ENCODE measurements at places on chromosomes 13 and 19. TPM values are rescaled to one million over a fixed set of nuclear protein-coding genes. Genes with fewer than 3 reads are reported as not detected.

GRCh38 chr19:1364070-1364704, 19.5 kb upstream of the NDUFS7 start:
- no peak for DNase-seq

Gene CYP4F11
- 0.82 TPM for total RNA-seq

DNA sequence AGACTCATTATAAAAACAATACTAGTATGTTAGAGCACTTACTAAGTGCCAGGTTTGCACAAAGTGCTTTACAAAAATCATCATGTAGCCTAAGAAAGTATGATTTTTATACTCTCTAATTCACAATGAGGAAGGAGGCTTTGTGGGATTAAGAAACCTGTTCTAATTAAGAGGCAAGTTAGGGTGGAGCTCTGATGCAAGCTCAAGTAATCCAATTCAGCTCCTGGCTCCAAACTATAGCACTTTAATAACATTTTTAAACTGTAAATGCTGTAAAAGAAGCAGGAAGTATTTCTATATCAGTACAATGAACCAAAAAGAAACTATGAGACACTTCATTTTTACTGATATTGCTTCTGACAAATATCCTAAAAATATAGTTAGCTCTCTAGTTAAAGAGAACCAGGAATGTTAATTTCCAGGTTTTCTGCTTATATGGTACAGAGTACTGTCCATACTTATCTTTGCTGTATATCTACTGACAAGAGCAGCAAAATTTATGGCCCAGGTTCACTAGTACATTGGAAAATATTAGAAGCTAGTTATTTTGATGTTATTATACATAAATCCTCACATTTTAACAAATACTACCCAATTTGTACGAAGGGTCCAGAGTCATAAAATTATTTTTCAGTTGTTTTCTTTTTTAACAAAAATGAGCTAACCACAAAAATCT, 482.0 kb downstream of the DIAPH3 start:
- DNase-seq = no peak

- no peak for DNase-seq
Measured at GRCh38 chr19:46764817-46765291, 18.6 kb upstream of the STRN4 start.

GRCh38 chr19:28349604-28350003, 863.3 kb downstream of the UQCRFS1 start:
- no peak for DNase-seq

All from left ventricle myocardium inferior (tissue), 1 donor.